Osteocyte (in vitro differentiated cells): ENCODE measurements at places on chromosomes 1 and 21. TPM values are rescaled to one million over a fixed set of nuclear protein-coding genes. Genes with fewer than 3 reads are reported as not detected.
A peak's percentile ranks its signal among the peaks of the same experiment; 100 is the strongest.

TMEM269 gene
- 0.21 and 0.67 TPM in 2 replicates for total RNA-seq

ALDH4A1 gene
- total RNA-seq, result 13.7 and 13.8 TPM in 2 replicates

UBXN10 gene
- total RNA-seq, result not detected in 2 replicates

NBPF12 gene
- total RNA-seq, result 10.6 and 11.2 TPM in 2 replicates

LIPI gene
- not detected in 2 replicates for total RNA-seq

ARTN gene
- 0.81 and 1.1 TPM in 2 replicates for total RNA-seq

DNA sequence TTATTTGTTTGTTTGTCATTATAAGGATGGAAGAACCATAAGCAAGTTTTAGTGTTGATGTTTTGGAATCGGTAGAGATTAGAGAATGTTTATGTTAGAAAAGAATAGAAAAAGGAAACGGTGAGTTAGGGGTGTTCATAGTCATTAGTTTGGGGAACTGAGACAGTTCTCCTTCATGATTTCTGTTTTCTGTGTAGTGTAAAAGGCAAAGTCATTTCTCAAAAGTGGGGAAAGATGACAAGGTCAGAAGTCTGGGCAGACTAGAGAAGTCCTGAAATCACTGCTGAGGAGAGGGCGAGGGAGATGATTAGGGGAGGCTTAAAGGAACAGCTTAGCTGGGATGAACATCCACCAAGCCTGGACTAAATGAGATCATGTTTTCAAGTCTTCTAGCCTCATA, 498.9 kb downstream of the TTLL7 start:
- H3K4me1 ChIP-seq, result peaks cover 17% of the 10 kb centered on the region
- no peak overlapping the region for H3K4me3 ChIP-seq
- H3K27me3 ChIP-seq, result peaks cover 8% of the 10 kb centered on the region
- no peak overlapping the region for H3K27ac ChIP-seq

- no peak overlapping the region for H3K4me3 ChIP-seq
- H3K36me3 ChIP-seq, result peaks cover 32% of the 10 kb centered on the region
- DNase-seq, result no peak
- no peaks in the 10 kb centered on the region for H3K27me3 ChIP-seq
- H3K27ac ChIP-seq, result no peak overlapping the region
Observed at GRCh38 chr1:176032040-176032645, 174.9 kb downstream of the COP1 start.

DNA sequence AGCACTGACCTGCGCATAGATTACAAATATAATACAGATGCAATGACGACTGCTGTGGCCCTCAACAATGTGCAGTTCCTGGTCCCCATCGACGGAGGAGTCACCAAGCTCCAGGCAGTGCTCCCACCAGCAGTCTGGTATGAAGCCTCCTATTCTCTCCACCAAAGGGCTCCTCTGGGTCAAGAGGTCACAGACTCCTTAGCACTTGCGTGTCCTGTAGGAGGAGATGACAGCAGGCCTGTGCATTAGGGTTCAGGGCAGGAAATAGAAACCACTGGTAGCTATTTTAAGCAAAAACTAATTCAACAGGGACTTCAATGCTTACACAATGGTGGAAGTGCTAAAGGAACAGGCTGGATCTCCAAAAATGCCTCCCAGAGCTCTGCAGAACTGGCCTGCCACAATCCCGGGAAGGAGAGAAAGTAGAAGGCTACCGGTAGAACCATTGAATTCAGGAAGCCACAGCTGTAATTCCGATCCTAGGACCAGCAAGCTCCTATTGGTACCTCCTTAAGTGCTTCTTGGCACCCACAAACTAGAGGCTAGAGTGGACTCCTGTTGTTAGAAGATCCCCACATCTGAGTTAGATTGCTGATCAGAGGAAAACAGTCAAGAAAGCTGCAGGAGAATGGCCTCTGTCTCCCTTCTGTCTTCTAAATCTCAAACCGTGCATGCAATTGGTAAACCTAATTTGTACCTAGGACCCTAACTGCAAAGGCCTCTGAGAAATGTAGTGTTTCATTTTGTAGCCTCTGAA, 12.7 kb upstream of the DYNLT5 start:
- DNase-seq, result no peak
- H3K4me3 ChIP-seq, result no peak overlapping the region
- no peak overlapping the region for H3K27ac ChIP-seq
- peaks cover 48% of the 10 kb centered on the region for H3K36me3 ChIP-seq
- H3K27me3 ChIP-seq, result no peaks in the 10 kb centered on the region
- peaks cover 4% of the 10 kb centered on the region for H3K4me1 ChIP-seq

- H3K27me3 ChIP-seq, result no peaks in the 10 kb centered on the region
- DNase-seq, result no peak
- H3K4me1 ChIP-seq, result peaks cover 26% of the 10 kb centered on the region
- H3K27ac ChIP-seq, result no peak overlapping the region
Observed at GRCh38 chr1:89939059-89939570, 55.8 kb upstream of the ZNF326 start.

- H3K4me3 ChIP-seq, result no peak overlapping the region
- H3K27me3 ChIP-seq, result no peaks in the 10 kb centered on the region
- H3K27ac ChIP-seq, result no peak overlapping the region
- no peak for DNase-seq
Observed at GRCh38 chr1:59071289-59071688, 225.6 kb upstream of the FGGY start.

DNA sequence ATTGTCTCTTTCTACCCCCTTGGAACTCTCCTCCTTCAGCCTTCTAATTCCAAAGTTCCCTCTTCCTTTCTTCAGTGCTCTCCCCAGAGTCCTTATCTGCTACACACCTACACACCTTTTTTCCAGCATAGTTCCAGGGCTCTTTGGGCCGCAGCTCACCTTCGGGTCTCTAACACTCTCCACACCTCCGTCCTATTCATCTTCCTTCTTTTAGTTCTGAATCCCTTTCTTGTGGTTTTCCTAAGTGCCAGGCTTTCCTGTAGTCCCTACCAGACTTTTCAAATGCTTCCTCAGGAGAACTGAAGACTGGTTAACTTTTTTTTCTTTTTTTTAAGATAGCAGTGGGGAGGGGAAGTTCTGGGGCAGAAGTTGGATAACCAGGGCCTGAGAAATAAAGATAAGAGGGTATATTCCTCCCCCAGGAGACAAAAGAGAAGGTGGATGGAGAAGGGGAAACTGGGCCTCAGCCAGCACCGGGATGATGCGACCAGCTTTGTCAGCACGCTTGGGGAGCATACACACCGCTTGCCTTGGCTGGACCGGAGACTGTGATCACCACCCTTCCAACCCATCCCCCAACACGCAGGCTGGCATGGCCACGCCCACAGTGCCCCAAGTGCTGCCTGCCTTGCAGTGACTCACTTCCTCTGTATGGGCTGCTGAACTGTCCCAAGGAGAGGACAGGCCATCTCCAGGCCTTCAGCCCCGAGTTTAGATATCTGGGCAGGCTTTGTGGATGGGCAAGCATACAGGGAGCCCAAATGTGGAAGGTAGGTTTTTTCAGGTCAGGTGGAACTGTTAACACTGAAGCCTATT, 2.5 kb upstream of the CERS2 start:
- no peaks in the 10 kb centered on the region for H3K36me3 ChIP-seq
- H3K4me3 ChIP-seq, result peak overlapping the region; percentile 51

GRCh38 chr1:52239708-52240001, 97.8 kb downstream of the ZFYVE9 start:
- H3K36me3 ChIP-seq, result peaks cover 10% of the 10 kb centered on the region
- no peaks in the 10 kb centered on the region for H3K27me3 ChIP-seq
- H3K27ac ChIP-seq, result no peak overlapping the region
- no peaks in the 10 kb centered on the region for H3K4me1 ChIP-seq
- H3K4me3 ChIP-seq, result no peak overlapping the region

GRCh38 chr1:15994590-15995351, 9.3 kb upstream of the SRARP start:
- H3K27ac ChIP-seq, result no peak overlapping the region
- peak; percentile 89 for DNase-seq
- no peak overlapping the region for H3K4me3 ChIP-seq
- H3K36me3 ChIP-seq, result no peaks in the 10 kb centered on the region
- peaks cover 7% of the 10 kb centered on the region for H3K27me3 ChIP-seq

GRCh38 chr1:218478336-218478735, 133.2 kb downstream of the TGFB2 start:
- H3K4me1 ChIP-seq, result peaks cover 66% of the 10 kb centered on the region
- DNase-seq, result no peak
- no peaks in the 10 kb centered on the region for H3K36me3 ChIP-seq
- H3K4me3 ChIP-seq, result no peak overlapping the region
- H3K27ac ChIP-seq, result peak overlapping the region; percentile 27

DNA sequence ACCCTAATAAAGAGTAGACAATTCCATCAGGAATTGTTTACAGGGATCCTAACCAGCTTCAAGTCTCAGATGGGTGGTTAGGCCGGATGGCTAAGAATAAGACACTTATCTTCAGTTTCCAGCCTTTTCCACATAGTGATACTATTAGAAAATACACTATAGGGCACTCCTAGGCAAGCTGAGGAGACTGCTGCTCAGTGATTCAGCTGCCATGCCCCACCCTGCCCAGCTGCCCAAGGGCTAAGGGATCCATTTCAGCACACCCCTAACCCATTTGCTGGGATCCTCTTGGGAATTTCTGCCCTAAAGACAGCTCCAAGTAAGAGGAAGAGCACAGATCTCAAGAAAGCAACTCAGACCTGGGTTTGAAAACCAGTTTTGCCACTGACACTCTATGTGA, 31.9 kb downstream of the PLPP3 start:
- no peaks in the 10 kb centered on the region for H3K27me3 ChIP-seq
- peaks cover 64% of the 10 kb centered on the region for H3K4me1 ChIP-seq
- peaks cover 28% of the 10 kb centered on the region for H3K36me3 ChIP-seq
- DNase-seq, result no peak
- H3K4me3 ChIP-seq, result no peak overlapping the region
- peak overlapping the region; percentile 62 for H3K27ac ChIP-seq

- H3K4me1 ChIP-seq, result peaks cover 19% of the 10 kb centered on the region
- DNase-seq, result no peak
- no peaks in the 10 kb centered on the region for H3K27me3 ChIP-seq
Observed at GRCh38 chr1:42765269-42765668, 1.6 kb downstream of the P3H1 start.

DNA sequence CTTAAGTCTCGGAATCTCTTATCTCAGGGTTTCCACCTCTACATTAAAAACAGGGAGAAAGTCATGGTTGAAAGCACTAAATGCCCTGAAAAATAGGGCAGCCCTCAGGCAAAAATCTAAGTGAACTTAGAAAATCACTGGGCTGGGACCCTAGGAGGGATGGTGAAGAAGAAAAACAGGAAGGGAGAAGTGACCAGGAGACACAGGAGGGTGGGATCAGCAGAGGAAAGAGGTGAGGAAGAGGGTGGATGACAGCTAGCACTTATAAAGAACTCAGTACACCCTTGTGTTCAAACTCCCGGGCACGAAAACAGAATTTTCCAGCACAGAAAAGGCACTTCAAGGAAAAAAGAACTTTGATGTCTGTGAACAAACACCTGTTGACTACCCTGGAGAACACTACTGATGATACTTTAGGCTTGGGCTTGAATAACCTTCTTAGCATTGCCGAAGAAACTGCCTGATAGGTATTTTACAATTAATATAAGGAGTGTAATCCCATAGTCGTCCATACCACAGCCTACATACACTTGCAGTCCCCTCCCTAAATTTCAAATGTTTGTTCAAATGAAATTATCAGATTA, 2.0 kb downstream of the CHML start:
- H3K36me3 ChIP-seq, result peaks cover 14% of the 10 kb centered on the region
- DNase-seq, result no peak
- H3K4me3 ChIP-seq, result peak overlapping the region; percentile 85
- peaks cover 44% of the 10 kb centered on the region for H3K4me1 ChIP-seq
- H3K27me3 ChIP-seq, result no peaks in the 10 kb centered on the region

DNA sequence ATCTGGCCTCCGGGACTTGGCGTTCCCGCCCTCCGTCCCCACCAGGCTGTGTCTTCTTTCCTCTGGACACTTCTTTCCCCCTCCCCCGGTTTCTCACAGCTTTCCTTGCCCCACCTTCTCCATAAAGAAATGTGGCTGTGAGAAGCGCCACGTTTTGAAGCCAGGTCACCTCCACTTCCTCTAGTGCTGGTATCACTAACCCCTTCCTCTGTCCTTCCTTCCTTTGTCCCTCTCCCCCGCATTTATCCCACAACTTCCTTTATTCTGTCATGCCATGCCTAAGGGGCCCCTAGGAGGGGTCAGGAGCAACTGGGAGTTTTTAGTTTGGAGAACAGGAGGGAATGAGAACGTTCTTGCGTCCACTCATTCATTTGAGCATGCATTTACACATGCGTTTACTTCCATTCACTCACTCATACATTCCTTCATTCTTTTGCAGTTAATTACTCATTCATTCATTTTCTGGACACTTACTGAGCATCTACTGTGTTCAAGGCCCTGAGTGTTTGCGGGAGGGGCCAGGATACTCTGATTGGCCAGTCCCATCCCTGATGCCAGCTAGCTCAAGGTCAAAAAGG, 5.0 kb upstream of the ACOT11 start:
- H3K4me3 ChIP-seq, result no peak overlapping the region
- H3K4me1 ChIP-seq, result peaks cover 10% of the 10 kb centered on the region
- H3K27me3 ChIP-seq, result peaks cover 10% of the 10 kb centered on the region
- DNase-seq, result no peak

DNA sequence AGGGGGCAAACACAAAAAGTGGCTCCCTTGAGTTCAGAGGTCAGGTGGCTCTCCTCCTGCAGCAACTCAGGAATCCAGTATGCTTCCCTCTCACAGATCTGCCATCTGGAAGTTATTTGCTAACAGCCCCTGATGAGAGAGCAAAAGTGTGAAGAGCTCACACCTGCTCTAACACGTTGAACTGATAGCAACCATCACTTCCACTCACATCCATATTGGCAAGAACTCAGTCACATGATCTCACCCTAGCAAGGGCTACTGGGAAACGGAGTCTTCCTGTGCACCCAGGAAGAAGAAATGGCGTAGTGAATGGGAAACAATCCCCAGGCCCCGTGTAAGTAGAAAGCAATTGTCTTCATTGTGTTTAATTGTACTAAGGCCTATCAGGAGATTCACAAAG, 20.7 kb upstream of the SLC45A1 start:
- H3K36me3 ChIP-seq, result no peaks in the 10 kb centered on the region
- H3K4me1 ChIP-seq, result peaks cover 4% of the 10 kb centered on the region
- H3K27me3 ChIP-seq, result no peaks in the 10 kb centered on the region
- H3K27ac ChIP-seq, result no peak overlapping the region
- DNase-seq, result no peak

DNA sequence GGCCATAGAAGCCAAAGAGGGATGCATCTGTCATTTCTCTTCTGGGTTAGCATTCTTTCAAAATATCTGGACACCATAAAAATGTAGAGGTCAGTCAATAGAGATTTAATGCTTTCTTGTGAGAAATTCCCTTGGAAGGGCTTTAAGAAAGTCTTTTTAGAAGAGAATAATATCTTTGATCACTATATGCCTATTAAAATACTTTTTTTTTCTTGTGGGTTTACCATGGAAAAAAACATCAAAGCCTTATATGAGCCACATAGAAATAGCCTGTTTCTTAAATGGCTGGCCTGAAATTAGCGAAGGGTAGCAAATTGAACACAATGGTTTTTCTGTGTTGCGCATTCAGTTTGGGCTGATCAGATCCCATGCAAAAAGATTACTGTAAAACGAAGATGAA, 36.8 kb downstream of the BACE2 start:
- peaks cover 21% of the 10 kb centered on the region for H3K4me1 ChIP-seq
- no peaks in the 10 kb centered on the region for H3K27me3 ChIP-seq
- H3K4me3 ChIP-seq, result no peak overlapping the region
- no peak overlapping the region for H3K27ac ChIP-seq
- no peaks in the 10 kb centered on the region for H3K36me3 ChIP-seq
